ENCODE measurements at places on chromosomes 5 and 9.

GRCh38 chr9:70054521-70054920, 10.9 kb downstream of the MAMDC2 start:
- DNase-seq, result no peak

GRCh38 chr5:11385901-11386293, 518.3 kb downstream of the CTNND2 start:
- no peak for DNase-seq

DNA sequence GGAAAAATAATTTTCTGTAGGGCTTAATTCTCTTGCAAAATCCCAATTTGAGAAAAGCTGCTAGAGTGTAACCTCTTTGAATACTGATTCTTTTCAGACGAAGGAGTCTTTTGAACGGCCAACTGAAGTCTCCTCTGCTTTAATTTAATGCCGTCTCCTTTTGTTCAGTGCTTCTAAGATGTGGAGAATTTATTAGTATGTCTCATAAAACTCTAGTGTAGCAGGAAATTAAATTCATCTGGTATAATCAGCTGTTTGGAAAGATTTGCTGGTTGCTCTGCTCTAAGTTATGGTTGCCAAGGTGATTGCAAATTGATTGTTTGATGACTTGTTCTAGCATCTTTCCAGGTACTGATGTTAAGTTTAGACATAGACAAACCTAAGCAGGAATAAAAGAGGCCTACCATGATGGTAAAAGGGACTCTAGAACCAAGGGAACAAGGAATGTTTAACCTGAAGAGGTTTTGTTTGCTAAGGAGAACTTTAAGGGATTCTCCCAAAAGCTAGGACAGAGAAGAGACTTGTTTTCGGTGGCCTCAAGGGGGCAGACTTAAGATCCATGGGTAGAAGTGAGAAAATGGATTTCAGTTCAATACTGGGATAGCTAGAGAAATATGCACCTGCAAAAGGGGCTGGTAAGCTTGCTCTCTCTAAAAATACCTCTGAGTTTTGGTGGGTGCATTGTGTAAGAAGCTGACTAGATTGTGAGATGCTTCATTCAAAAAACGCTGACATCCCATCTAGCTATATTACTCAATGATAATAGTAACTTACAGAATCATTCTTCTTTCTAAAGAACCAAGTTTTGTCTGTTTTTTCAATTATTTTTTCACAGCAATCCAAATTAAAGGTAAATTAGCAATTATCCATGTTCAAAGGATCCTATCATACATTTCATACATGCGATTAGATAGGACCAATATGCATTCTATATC, 5.7 kb upstream of the ADRB2 start:
- DNase-seq, result no peak

DNA sequence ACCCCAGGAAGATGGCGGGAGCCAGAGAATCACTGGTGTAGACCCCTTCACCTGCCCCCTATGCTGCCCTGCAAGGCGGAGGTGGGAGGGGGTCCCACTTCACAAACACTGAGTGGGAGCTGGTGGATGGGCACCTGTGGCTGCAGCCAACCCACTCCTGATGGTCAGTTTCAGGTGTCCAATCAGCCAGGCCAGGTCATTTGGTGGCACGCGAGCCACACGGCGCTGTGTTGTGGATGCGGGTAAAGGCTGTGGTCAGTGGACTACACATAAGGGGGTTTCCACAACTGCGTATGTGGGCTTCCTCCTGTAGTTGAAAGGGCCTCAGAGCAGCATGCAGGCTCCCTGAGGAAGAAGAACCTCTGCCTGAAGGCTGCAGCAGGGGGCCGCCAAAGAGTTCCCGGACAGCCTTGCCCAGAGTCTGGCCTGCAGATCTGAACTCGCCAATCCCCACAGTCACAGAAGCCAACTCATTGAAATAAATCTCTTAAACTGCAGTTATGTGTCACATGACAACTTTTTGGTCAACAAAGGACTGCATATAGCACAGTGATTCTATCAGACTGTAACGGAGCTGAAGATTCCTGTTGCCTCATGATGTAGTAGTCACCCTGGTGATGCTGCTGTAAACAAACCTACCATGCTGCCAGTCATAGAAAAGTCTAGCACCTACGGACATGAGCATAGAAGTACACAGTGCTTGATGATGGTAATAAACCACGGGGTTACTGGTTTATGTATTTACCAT, 284.7 kb upstream of the IRX2 start:
- DNase-seq, result no peak

DNA sequence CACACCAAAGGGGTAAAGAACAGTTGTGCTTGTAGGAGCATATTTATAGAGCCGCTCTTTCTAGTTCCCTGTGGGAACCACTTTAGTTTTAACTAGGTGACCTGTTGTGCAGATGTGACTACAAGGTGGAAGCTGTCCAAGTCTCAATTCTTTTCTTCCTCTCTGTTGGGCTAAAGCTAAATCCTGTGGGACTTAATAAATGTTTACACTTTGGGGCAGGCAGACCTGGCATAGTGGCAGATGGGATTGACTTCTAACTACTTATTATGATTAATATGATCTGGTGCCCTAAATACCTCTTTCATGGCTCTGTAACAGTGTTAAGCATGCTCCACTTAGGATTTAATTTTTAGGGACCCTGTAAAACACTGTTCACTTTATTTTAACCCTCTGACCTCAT, 265.3 kb downstream of the KCTD16 start:
- DNase-seq, result no peak

DNA sequence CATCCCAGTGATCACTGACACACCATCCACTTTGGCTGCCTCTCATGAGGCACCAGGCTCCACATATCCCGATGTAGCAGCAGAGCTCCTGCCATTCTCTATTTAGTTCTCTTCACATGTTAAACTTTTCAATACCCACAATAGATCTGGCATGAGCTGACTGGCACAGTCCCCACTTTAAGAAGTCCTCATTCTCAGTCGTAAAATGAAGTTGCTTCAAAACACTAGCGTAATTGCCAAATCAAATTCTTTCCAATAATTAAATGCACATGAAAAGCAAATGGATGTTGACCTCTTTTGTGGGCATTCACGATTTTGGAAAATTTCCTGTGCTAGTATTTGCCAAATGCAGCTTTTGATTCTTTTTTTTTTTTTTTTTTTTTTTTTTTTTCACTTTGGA, 32.4 kb downstream of the HAPLN1 start:
- DNase-seq, result no peak

GRCh38 chr5:108415726-108416125, 33.8 kb upstream of the FBXL17 start:
- DNase-seq, result no peak

DNA sequence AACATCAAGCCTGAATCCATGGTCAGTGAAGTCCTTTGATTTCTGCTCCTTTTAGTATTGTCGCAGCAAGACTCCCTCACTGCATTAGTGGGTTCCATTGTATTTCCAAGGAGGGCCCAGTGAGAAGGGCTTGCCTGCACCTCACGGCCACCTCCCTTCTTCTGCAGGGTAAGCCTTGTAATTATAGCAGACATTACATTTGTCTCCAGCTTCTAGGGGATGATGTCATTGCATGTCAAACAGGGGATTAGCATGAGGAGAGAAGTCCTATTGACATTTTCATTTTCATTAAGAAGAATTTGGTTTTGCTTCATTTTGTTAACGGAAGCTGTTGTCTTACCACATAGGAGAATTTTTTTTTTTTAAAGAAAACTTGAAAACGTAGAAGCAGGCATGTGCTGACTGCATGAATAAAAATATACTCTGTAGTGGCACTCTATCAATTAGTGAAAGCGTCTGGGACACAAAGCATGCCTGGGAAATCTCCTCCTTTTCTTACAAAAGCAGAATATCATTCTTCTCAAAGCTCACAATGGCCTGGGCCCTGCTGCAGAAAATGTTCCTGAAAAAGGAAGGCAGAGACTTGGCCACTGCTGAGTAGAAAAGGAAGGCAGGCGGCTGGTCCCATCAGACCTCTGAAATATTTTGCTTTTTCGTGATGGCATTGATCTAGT, 27.1 kb downstream of the MAP1B start:
- no peak for DNase-seq

- DNase-seq, result no peak
Observed at GRCh38 chr5:51746023-51746422, 362.8 kb downstream of the ISL1 start.

GRCh38 chr5:159471904-159472303, 141.6 kb upstream of the IL12B start:
- DNase-seq, result no peak

DNA sequence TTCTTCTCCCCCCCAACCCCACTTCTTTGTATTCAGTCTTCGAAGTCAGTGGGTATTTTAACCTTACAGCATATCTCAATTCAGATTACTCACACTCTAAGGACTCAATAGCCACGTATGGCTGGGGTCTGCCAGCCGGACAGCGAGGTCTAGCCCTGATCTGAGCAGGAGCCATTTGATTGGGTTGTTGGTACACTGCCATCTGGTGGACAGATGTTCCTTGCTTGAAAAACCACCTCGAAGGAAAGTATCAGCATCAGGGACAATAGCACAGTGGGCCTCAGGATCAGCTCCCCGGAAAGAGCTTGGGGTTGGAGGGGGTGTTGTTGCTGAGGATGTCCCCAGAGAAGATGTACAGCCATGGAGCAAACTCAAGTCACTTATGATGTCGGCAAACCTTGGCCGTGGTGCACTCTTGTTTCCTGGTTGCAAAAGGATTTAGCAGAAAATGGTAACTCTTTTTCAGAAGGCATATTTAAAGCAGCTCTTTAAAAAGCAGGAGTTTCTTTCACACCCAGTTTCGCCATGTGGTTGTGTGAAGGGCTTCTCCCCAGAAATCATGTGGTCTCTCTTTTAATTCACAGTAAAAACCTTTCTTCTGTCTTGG, 31.7 kb upstream of the KCNMB1 start:
- peak; percentile 43 for DNase-seq

- DNase-seq, result no peak
Observed at GRCh38 chr5:84578226-84578625, 193.5 kb upstream of the EDIL3 start.

GRCh38 chr9:135632841-135633240, 6.5 kb downstream of the GLT6D1 start:
- no peak for DNase-seq

GRCh38 chr5:167708449-167708848, 583.0 kb upstream of the WWC1 start:
- no peak for DNase-seq

- DNase-seq, result no peak
Observed at GRCh38 chr5:173234129-173234790, 746 bp downstream of the NKX2-5 start.

GRCh38 chr9:75239176-75239575, 150.9 kb downstream of the OSTF1 start:
- no peak for DNase-seq

- no peak for DNase-seq
Observed at GRCh38 chr9:100445161-100445902, 18.4 kb downstream of the MSANTD3 start.

DNA sequence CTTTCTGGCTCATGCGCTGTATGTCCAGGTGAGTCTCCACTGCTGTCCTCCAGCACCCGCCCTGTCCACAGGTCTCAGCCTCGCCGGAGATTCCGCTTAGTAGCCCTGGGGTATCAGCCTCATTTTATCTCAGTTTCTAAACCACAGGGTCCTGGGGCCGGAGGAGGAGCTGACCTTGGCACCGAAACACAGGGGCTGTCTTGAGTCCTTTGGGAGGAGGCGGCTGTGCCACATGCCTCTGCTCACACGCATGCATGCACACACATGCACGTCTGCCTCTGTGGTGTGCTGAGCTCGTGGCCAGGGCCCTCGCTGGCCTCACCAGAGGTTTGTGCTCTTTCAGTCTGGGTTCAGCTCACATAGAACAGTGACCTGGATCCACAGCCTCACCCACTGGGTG, 23.3 kb downstream of the TRIP13 start:
- DNase-seq, result no peak

All from stimulated activated CD4-positive, alpha-beta T cell treated with anti-CD3 and anti-CD28 coated beads, Interleukin-1b, Interleukin-23, amount 100 ng/mL, for 4 hours (primary cell).